Cerebellum (tissue), 4 donors: ENCODE measurements at places on chromosomes 13 and 19.
A peak's percentile ranks its signal among the peaks of the same experiment; 100 is the strongest.

GRCh38 chr19:1361601-1362386 is 21.9 kb upstream of the NDUFS7 start:
- no peak for DNase-seq

GRCh38 chr13:111177921-111178320 is 62.8 kb downstream of the ARHGEF7 start:
- no peak for DNase-seq

GRCh38 chr13:46165485-46166223 is 16.3 kb downstream of the LCP1 start:
- no peak for DNase-seq

GRCh38 chr13:91303031-91303430 is 44.5 kb upstream of the MIR17HG start:
- no peak for DNase-seq

DNA sequence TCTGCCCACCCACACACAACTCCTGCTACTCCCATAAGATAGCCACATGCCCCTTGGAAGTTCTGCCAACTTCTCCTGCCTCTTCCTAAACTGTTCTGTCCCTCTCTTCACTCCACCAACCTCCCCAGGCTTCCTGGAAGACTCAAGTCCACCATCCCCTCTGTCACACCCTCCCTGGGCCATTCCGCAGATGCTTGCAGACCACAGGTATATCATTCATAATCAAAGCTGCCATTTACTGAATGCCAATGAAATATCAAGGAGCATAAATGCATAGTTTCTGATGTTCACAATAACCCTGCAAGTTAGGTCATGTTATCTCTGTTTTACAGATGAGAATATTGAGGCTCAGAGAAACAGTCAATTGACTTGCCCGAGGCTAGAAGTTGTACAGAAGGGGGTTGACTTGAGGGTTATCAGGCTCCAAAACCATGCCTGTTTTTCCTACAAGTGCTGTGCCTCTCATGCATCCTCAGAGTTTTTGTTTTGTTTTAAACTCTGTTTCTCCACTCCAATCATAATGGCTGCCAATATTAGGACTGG is 135.6 kb downstream of the SLC7A1 start:
- DNase-seq, result no peak

GRCh38 chr19:53394522-53394973 is 401 bp upstream of the ZNF765 start:
- DNase-seq, result peak; percentile 15

DNA sequence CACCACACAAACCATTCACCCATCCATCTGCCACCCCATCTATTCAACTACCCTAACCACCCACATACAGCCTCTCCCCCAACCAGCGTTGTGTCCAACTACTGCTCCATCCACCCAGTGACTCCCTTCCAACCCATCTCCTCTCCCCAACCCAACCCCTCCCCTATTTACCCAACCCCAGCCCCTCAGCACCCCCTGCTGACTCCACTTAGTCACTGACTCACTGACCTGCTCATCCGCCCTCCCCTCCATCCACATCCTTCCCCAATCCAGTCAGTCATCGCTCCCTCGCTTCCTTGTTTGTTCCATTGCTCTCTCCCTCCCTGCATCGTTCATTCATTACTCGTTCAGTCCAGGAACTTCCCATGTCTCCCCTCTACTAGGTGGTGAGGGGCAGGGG is 39.2 kb downstream of the KCNC3 start:
- no peak for DNase-seq

DNA sequence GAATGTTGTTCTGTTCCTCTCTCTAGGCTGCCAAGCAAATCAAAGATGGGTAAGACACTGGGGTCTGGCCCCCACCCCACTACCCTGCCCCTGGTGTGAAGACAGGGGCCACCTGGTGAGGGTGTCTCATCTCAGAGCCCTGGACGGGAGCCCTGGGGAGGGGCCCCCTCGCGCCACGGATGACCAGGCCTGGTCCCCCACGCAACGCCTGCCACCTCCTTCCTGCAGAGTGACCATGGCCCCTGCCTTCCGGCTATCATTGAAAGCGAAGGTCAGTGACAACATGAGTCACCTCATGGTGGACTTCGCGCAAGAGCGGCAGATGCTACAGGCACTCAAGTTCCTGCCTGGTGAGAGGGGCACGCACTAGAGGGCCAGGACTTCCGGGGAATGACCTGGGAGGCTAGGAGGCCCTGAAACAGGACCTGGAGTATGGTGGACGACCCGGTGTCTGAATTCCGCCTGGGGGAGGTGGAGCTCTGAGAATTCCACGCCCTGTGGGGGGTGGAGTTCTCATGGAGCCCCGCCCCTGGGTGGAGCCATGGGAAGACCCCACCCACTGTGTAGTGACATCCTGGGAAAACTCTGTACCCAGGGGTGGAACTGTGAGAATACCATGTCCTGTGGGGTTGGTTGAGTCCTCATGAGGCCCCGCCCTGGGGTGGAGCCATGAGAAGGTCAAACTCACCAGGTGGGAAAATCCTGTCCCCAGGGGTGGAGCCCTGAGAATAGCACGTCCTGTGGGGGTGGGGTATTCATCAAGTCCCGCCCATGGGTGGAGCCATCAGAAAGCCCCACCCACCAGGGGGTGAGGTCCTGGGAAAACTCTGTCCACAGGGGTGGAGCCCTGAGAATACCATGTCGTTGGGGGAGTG is 6.1 kb downstream of the FSD1 start:
- DNase-seq, result no peak

GRCh38 chr19:33471111-33471996 is 50.2 kb downstream of the PEPD start:
- DNase-seq, result no peak

DNA sequence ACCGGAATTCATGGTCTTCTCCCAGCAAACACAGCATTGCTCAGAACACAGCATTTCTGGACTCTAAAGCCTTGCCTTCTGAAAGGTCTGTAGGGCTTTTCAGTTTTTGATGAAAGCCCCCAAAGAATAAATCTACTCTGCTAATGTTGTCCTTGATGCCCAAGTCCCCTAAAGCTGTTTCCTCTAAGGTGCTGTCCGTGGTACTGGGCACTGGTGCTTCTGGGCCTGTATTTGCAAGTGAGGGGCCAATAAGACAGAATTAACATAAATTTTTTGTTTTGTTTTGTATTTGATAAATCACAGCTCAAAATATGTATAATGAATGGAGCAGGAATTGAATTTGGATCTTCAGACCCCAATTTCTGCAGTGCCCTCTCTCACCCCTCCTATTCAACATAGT is 12.1 kb upstream of the LGALS13 start:
- no peak for DNase-seq

DNA sequence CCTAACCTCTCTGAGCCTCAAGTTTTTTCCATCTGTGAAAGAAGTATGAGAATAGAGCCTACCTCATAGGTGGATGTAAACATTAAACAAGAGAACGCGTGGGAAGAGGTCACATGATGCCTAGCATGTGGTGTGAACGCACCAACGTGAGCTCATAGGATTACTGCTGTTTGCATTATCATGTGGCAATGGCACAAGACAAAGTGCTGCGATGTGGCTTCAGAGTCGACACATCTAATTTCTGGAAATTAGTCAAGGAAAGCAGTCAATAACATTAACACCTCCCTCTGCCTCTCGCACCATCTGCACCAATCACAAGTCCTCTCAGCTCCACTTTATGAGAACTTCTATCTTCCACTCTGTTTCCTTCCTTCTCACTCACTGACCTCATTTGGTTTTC is 489.7 kb downstream of the COG6 start:
- no peak for DNase-seq

DNA sequence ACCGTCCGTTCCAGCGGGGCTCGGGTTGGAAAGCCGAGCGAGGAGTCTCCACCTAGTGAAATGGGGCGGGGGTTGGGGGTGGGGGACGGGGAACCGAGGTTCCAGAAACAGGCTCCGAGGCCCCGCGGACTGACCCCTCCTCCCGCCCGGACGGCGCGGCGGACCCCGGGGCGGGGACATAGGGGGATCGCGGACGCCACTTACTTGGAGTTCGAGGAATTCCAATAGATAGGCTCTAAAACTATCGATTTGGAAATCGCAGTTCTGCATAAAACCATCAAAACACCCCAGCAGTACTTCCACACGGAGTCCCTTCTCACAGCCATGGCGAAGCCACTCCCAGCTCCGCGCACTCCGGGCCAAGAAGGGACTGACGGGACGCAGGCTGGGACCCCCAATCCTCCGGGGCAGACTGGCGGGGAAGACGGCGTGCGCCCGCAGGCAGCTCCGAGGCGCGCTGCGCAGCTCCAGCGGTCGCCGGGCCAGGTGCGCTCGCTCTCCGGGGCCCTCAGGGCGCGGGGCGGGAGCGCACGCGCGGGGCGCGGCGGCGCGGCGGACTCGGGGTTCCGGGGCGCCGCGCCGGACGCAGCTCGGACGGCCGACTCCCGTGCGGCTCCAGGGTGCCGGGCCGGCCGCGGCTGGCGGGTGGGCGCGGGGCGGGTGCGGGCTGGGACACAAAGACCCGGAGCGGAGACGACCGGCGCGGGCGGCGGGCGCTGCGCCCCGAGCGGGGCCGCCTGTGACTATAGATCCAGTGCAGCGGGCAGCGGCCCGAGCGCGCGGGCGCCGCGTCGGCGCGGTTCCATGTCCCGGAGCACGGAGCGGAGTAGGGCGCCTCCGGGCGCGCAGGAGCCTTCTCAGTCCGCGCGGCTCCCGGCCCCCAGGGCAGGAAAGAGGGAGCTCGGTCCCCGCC is 567 bp downstream of the EFNB2 start:
- peak; percentile 19 for DNase-seq

GRCh38 chr19:16896146-16897028 is 7.6 kb downstream of the F2RL3 start:
- DNase-seq, result no peak

- DNase-seq, result no peak
These were observed 22.2 kb upstream of the KLF5 start for GRCh38 chr13:73036566-73036965.

- peak; percentile 79 for DNase-seq
These were observed 122.8 kb downstream of the SHISA2 start for GRCh38 chr13:25928941-25929505.

DNA sequence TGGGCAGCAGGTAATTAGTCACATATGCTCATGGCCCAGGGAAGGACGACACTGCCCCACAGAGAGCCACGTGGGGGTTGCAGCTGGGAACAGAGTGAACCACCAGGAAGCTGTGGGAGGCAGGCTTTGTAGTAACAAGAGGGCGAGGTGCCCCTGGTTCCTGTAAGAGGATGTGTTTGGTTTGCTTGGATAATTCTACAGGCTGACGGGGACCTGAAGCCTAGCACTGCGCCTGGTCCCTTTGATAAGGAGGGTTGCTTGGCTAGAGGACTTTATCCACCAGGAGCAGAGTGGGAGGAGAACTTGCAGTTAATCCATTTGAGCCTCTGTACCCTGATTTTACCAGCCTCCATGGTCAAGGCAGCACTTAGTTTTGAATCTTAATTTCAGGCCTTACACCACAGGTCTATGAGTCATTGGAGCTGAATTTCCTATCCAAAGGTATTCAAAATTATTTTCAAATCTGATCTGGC is 67.4 kb upstream of the CLDN10 start:
- DNase-seq, result no peak

DNA sequence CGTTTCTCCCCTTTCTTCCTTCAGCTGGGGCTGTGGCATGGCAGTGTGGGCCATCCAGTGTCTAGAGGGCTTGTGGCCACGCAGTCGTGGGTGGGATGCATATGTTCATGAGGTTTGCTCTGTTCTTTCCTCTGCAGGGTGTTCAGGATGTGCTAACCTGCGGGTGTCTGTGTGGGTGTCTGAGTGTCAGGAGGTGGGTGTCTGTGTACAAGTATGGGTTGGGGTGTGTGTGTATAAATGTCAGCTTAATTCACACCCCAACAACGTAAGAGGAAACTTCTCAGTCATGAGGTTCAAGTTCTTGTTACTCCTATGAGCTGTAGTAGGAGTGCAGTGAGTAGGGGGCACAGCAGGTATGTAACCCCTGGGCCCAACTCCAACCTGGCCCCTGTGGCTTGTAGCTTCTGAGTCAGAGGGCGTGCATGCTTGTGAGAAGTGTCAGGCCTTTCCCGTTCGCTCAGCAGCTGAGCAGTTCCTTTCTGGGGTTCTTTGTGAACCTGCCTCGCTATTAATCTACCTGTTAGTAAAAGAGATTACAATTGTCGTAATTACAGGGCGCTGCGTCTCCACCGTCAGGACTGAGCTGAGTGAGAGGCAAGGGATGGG is 49.1 kb downstream of the NFIX start:
- no peak for DNase-seq

DNA sequence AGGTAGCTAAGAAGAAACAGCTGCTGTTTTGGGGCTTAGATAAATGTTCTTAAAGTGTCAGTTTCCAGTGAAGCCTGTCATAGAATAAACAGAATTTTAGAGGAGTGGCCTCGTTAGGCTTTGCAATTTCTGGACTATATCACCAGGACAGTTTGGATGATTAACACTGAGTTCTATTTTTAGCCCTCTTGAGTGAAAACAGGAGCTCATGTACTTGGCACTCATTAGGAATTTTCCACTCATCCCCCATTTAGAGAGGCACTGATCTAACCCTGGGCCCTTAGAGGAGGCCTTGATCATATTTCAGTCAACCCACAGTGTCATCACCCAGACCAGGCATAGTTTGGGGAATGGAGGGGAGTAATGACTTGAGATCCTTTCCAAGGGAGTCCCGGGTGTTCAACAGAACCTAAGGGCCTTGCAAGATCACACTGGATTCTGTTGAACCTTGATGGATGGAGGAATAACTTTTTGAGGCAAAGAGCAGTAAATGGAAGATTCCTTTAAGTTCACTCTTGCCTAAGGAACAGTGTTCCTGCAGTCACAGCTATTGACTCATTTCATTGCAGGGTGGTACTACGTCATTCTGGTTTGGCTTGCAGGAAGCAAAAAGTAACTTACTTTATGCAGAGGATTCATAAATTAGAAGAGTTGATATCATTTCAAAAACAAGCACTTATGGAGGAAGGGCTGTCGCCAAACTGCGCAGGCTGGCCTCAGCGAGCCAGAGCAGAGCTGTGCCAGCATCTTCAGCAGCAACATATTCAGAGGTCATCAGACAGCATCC is 160.2 kb downstream of the SLC7A1 start:
- DNase-seq, result peak; percentile 33

GRCh38 chr13:24159357-24159756 is 1.2 kb upstream of the SPATA13 start:
- DNase-seq, result no peak

GRCh38 chr13:46378411-46378810 is 8.6 kb downstream of the RUBCNL start:
- no peak for DNase-seq

- peak; percentile 58 for DNase-seq
These were observed 6.8 kb upstream of the DGKH start for GRCh38 chr13:42041684-42042035.

- no peak for DNase-seq
These were observed 751 bp downstream of the ZNF584 start for GRCh38 chr19:58409010-58409790.

GRCh38 chr13:45615501-45616101 is at the start of gene ERICH6B:
ERICH6B (minus strand) TSS chr13:45615739; CDS start chr13:45597005, 18,734 bp downstream.
- DNase-seq, result no peak

GRCh38 chr19:29515233-29515619 is 10.6 kb upstream of the VSTM2B start:
- DNase-seq, result no peak

GRCh38 chr13:48275507-48275906 is 28.0 kb upstream of the RB1 start:
- DNase-seq, result no peak

- peak; percentile 86 for DNase-seq
These were observed at the start of gene ZNF382 for GRCh38 chr19:36605101-36605876. ZNF382 (plus strand) TSS chr19:36605313; CDS start chr19:36609915, 4,602 bp downstream.
